ENCODE measurements at places on chromosomes 11 and 22.

- peak; percentile 13 for DNase-seq
These were observed 7.0 kb downstream of the SEPTIN3 start for GRCh38 chr22:41976070-41976901.

GRCh38 chr11:78361228-78361627 lies 56.4 kb downstream of the GAB2 start:
- DNase-seq: no peak

- DNase-seq: no peak
These were observed 140.5 kb upstream of the PLET1 start for GRCh38 chr11:112401036-112401769.

GRCh38 chr11:8480858-8481257 lies 113.2 kb downstream of the STK33 start:
- no peak for DNase-seq

DNA sequence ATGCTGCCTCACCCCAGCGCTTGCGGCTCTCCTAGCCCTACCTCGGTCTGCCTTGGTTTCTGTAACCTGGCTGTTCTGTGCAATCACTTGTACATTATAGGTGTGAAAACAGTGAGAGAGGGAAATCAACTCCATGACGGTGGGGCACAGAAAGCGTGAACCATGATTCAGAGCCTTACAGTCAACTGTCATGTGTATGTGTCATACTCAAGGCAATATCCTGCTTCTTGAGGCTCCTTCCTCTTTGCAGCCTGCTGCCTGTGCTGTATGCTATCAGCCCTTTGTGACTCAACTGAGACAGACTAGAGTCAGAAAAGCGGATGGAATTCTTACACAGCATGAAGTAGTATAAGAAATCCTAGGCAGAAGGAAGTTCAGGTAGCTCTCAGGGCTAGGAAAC lies 2.1 kb downstream of the NRIP3 start:
- no peak for DNase-seq

DNA sequence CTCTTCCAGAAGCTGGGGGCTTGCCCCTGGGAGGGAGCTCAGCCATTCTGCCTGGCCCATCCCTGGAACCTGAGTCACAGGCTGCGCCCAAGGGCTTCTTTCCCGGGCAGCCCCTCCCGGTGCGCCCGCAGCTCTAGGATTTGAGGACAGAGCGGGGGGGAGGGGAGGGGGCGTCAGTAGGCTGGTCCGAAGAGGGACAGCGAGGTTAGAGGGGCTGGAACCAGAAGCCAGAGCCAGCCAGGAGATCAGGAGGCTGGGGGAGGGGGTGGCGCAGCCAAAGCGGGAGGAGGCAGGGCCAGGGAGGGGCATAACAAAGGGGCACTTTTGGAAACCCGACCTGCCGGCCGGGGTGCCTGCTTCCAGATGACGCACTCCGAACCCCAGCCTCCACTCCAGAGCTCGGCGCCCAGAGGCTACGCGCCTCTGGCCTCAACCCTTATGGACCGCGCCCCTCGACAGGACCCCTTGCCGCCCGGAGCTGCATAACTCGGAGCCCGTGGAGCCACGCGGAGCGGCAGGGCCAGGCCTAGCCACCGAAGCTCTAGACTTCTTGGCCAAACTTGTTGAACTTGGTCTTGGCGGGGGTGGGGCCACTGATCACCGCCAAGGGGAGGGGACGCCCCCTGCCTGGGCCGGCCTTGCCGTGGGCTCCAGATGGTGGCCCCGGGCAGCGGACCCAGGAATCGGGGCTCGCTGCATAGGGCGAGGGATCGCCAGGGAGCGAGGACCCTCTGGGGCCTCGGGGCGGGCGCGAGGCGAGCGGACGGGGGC lies 744 bp downstream of the PACSIN3 start:
- no peak for DNase-seq

DNA sequence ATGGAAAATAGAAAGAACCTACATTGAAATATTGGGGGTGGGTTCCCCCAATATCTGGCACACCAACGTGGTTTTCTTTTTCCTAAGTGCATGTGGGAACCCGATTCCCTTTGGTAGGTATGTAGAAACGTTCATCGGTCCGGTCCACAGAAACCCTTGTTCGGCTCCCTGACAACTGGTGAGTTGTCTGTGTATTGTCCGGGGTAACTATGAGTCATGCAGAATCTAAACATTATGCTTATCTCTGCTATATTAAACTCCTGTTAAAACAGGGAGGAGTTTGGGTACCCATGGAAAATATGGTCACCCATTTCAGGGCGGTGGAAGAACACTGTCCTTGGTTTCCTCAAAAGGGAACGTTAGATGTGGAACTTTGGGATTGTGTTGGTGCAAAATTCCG lies 25.1 kb upstream of the ALDH3B2 start:
- no peak for DNase-seq

- DNase-seq: no peak
These were observed 1.8 kb upstream of the NCF4 start for GRCh38 chr22:36858966-36859365.

DNA sequence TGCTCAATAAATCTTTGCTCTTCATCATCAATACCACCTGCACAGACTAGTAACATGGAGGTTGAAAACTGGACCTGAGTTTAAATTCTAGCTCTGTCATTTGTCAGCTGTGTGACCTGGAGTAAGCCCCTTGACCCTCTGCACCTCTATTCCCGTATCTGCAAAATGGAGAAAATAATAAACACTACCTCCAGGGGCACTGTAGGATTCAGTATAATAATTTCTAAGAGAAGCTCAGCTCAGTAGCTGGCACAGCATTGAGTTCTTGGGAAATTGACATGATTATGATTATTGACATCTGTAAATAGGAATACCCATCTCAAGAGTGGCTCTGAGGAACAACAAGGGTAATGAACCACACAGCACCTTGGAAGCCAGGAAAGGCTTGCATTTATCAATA lies 78.4 kb downstream of the MN1 start:
- no peak for DNase-seq

DNA sequence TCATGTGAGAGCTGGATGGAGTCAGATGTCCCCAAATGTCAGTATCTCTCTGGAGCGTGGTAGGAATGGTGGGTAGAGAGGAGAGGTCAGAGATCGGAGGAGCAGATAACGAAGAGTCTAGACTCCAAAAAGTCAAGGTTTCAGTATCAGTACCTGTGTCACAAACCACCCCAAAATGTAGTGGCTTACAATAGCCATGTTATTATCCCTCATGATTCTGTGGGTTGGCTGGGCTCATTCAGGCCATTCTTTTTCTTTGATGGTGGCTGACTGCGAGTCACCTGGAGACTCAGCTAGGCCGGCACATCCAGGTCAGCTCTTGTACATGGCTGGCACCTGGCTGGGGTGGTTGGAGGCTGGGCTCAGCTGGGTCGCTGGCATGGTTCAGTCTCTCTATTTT lies 7.3 kb upstream of the SSTR3 start:
- DNase-seq: no peak

- no peak for DNase-seq
These were observed 42.4 kb upstream of the HIPK3 start for GRCh38 chr11:33214767-33215166.

- DNase-seq: no peak
These were observed 28.2 kb downstream of the PIK3IP1 start for GRCh38 chr22:31263896-31264640.

DNA sequence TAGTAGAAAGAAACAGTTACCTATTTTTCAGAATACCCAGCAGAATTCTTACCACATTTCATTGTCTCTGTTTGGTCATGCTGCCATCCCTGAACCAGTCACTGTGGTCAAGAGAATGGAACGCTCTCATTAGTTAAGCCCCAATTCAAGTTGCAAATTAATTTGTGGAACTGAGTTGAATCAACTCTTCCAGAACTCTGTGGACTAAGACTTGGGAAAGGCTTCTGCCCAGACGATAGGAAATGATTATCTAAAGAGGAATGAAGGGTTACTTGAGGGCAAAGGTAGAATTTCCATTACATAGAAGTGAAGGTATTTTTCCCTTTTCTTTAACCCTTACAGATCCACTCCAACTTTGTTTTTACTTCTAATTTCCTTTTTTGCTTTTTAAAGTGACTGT lies 286.4 kb downstream of the DYNC2H1 start:
- DNase-seq: no peak

DNA sequence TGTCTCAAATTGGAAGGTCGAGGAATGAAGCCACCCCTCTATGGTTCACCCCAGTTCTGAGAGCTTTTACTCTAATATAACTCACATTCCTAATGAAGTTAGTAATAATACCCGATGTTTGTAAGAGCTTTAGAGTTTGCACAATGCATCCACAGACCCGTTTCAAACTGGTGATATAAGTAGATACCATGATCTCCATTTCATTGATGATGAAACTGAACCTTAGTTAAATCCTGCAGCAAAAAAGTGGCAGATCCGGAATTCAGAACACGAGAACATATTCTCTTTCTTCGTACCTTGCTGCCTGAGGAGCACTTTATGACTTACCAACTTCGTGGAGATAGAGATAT lies 757 bp upstream of the RBFOX2 start:
- no peak for DNase-seq

DNA sequence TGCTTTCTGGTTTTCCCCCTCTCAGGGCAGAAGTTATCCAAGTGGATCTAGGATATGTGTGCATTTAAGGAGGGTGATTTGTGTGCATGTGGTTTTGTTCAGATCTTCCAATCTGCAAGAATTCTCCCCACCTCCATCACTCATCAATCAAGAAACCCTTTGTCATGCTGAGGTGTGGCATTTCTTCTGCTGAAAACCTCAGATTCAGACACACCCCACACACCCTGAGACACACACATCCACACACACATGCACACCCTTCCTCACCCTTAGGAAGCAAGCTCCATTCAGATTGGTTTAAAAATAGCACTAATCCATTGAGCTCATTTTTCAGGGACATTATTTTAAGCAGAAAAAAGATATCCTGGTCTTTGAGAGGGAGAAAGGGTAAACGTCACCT lies 106.1 kb upstream of the HSD17B12 start:
- no peak for DNase-seq

DNA sequence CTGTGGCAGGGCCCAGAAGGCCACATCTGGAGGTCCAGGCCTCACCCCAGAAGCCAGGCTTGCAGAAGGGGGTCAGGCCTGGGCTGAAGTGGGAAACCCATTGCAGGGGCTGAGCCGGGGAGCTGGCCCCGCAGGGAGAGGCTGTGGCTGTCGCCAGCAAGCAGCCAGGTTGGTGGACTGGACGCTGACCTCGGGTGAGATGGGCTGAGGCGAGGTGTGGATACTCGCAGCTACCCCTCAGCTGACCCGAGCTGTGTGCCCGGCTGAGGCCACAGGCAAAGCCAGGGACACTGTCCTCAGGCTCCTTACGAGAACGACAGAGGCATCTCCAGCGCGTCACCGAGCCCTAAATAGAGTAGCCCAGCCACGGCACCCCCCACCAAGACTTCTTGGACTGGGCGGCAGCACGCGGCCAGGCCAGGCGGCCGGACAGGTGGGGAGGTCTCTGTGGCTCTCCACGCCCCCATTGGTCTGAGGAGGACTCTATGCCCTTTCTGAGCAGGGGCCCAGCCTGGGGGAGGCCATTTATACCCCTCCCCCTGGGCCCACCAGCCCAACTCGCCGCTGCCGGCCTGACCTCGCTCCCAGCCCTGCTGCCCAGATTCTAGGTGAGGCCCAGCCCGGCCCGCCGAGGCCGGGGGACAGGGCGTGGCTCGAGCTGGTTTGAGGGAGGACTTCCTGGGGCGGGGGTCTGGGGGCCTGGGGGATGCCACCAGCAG lies at the start of gene TNNI2:
TSS of gene TNNI2 (plus strand) at position 556 of the 719 bp plus-strand sequence. CDS start 716 bp downstream, outside the sequence.
- DNase-seq: no peak

GRCh38 chr11:103266167-103266831 lies 157.1 kb downstream of the DYNC2H1 start:
- DNase-seq: no peak

- DNase-seq: no peak
These were observed 37.8 kb downstream of the RPL27A start for GRCh38 chr11:8720352-8720751.

DNA sequence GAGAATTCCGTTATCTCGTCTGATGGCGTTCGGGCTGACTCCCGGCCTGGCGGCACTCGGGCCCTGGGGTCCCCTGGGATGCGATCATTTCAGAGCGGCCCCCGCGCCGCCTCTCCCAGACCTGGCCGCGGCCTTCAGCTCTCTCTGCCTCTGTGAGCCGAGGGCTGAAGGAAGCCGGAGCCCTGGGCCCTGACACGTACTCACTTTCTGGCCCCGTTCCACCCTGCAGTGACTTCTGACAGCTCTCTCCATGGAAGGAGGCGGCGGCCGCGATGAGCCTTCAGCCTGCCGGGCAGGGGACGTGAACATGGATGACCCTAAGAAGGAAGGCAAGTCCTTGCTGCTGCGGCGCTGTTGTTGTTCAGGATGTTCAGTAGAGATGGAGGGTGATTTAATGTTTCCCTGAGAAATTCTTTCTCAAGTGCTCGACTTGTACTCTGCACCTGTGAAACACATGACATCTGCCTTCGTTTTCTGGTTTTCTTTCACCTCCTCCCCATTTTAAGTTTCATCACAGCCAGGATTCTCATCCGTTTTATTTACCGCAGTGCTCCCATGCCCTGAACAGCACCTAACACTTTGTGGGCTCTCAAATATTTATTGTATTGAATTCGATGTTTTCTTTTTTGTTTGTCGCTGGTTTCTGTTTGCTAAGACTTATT lies 612 bp downstream of the GTSE1 start:
- DNase-seq: no peak

GRCh38 chr11:19719960-19720359 lies 7.3 kb downstream of the NAV2 start:
- DNase-seq: no peak

DNA sequence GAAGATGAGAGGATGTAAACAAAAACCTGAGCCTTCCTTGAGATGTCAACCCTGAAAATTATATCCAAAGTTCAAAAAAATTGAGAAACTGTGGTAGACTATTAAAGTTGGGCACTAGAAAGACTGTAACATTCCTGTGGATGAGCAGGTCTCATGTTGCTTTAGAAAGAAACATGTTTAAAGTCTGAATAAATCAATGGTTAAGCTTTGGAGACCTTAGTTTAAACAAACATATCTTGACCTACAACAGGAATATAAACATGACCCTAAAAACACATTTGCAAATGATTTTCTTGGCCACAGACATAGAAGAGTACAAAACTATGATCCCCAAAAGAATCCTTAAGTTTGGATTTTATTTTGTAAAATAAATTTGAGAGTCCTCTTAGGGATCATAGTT lies 38.1 kb upstream of the PCF11 start:
- no peak for DNase-seq

- no peak for DNase-seq
These were observed 53.2 kb downstream of the GRIK4 start for GRCh38 chr11:120564573-120565311.

GRCh38 chr11:120245434-120245833 lies 5.5 kb downstream of the POU2F3 start:
- no peak for DNase-seq

DNA sequence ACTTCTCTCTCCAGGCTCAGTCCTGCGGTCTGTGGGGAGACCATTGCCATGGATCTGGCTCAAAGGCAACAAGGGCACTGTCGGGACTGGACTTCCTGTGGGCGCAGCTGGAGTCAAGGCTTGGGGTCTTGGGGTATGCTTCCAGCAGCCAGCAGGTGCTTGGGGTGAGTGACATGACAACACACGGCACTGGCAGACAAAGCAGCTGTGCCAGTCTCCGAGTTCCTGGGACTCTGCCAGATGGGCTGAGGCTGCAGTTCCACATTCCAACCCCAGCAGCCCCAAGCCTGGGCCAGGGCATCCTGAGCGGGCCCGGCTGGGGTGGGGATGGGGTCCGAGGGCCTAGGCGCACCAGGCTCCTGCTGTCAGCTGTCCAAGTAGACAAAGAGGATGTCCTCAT lies 12.3 kb downstream of the GUCD1 start:
- DNase-seq: no peak

All from NCI-H748 treated with DMSO at 0.1 percent for 48 hours (cell line).